Coronary artery (tissue), 2 donors: ENCODE measurements at places on chromosomes 7 and 10.

- no peak for DNase-seq
Measured at GRCh38 chr10:65358565-65358964, 1567.3 kb upstream of the LRRTM3 start.

DNA sequence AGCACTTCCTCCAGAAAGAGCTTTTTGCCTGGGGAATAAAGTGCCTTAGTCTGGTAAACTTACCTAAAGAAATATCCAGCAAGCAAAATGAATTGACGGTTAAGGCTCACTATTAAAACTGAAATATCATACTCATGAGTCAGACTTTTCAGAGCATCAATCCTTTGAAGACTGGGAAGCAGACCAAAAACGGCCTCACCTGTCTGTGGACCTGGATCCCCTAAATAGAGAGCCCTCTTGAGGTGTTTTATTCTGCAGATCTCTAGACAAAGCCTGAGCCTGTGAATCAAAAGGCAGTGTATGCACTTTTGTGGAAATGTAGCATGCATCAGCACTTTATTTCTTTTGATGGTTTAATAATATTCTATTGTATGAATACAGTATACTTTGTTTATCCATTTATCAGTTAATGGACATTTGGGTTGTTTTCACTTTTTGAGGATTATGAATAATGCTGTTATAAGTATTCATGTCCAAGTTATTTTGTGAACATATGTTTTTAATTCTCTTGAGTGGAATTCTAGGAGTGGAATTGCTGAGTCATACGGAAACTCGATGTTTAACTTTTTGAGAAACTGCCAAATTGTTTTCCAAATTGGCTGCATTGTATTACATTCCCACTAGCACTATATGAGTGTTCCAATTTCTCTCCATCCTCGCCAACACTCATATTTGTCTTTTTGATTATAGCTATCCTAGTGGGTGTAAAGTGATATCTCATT lies 449.0 kb upstream of the IGFBP3 start:
- DNase-seq, result no peak

DNA sequence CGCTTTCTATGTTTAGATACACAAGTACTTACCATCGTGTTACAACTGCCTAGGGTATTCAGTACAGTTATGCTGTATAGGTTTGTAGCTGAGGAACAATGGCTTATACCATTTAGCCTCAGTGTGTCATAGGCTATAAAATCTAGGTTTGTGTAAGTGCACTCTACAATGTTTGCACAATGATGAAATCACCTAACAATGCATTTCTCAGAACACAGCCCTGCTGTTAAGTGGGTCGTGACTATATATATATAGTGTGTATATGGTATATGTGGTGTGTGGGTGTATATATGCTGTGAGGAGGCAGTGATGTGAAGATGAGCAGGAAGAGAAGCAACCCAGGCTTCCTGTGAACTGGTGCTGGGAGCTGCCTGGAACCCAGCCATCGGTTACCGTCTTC lies 65.6 kb upstream of the MKI67 start:
- DNase-seq, result no peak

- DNase-seq, result peak; percentile 85
Measured at GRCh38 chr10:29804025-29804852, 169.5 kb upstream of the SVIL start.

- DNase-seq, result no peak
Measured at GRCh38 chr10:1229116-1229515, 172.9 kb downstream of the WDR37 start.

- no peak for DNase-seq
Measured at GRCh38 chr10:125565046-125565445, 117.9 kb downstream of the TEX36 start.

- no peak for DNase-seq
Measured at GRCh38 chr7:20647908-20648776, 32.7 kb downstream of the ABCB5 start.

DNA sequence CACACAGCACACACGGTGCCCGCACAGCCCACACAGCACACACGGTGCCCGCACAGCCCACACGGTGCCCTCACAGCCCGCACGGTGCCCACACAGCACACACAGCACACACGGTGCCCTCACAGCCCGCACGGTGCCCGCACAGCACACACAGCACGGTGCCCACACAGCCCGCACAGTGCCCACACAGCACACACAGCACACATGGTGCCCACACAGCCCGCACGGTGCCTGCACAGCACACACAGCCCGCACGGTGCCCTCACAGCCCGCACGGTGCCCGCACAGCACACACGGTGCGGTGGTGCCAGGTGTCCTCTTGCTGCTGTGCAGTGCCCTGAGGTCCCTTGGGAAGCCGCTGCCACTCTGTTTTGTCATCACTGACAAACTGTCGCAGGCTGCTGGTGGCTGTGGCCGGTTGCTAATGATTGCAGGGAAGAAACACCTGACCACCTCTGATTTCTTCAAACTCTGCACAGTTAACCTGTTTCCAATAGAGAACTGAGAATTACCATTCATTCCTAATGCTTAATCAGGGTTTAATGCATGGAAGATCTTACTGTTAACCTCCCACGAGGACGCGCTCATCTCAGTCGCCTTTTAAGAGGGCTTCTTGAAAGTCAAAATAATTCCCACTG lies 66.9 kb downstream of the GLRX3 start:
- DNase-seq, result no peak

DNA sequence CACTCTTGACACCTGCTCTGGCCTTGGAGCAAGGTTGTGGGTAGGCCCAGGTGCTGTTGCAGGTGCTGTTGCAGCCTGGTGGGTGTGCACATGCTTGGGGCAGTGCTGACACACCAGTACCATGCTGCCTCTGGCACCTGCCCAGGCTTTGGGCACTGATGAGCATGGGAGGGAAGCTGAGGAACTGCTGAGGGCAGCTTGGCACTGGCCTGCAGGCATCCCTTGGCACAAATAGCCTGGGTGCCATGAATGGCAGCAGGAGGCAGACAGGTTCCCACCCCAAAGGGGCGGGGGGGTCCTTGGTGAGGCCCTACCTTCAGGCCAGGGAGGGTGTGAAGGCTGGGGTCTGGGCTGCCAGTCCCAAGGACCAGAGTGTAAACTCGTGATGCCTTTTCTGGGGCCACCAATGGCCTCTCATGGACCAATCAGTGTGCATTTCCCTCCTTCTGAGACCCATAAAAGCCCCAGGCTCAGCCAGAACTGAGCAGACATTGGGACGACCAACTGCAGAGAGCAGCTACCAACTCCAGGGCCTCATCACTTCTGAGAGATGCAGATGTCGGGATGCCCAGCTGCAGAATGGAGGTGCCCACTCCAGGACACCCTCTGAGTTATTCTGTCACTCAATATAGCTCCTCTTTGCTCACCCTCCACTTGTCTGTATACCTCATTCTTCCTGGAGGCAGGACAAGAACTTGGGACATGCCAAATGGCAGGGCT lies 547.4 kb downstream of the ZWINT start:
- no peak for DNase-seq

DNA sequence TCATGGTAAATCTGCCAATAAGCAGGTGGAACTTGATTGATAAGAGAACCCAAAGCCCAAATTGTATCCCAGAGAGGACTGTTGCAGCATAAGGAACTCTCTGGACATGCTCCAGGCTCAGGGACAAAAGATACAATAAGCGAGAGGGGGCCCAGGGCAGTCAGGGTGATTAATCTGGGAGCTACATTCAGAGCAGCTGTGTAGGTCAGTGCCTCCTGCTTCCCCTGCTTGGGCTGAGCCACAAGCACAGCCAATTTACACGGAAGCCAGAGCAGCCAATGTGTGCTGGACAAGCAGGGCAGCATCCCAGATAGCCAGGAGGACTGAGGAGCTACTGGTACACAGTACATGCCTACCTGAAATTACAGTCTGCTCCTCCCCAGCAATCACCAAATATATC lies 24.2 kb downstream of the MYPN start:
- DNase-seq, result no peak

DNA sequence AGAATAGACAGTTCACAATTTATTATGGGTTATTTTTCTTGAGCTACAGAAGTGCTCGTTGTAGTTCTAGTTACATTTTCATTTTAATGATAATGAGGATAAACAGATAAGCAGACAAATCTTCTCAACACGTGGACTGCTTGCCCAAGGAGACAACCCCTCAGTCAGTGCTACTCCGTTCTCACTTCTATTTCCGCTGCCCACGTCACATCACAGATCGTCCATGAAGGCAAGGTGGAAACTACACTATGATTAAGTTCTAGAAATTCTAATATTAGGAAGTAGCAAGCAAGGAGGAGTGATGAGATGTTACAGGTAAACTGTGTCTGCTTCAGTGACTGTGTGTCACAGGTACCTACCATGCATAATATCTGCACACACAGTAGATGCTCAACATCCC lies 210.5 kb downstream of the CHCHD3 start:
- DNase-seq, result no peak

- DNase-seq, result no peak
Measured at GRCh38 chr7:110317541-110318265, 773.2 kb upstream of the LRRN3 start.

- no peak for DNase-seq
Measured at GRCh38 chr10:114256822-114257221, 17.8 kb downstream of the VWA2 start.

GRCh38 chr10:96632974-96633710 lies 46.3 kb upstream of the TM9SF3 start:
- no peak for DNase-seq

DNA sequence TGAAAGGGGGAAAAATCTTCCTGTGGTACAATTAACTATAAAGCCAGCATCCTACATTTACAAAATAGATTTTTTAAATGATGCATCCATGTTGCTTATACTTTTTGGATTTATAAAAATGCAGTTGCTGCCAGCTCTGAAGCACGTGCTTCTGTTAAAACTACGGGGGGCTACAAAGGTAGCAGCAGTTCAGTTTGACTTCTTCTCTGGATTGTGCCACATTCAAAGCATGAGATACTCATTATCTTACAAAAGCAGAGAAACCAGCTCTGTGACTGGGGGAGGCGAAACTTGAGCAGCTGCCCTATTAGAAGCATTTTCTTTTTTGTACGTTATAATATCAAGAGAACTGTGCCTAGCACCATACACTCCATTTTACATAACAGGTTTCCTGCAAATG lies 31.1 kb downstream of the NEUROD6 start:
- no peak for DNase-seq

DNA sequence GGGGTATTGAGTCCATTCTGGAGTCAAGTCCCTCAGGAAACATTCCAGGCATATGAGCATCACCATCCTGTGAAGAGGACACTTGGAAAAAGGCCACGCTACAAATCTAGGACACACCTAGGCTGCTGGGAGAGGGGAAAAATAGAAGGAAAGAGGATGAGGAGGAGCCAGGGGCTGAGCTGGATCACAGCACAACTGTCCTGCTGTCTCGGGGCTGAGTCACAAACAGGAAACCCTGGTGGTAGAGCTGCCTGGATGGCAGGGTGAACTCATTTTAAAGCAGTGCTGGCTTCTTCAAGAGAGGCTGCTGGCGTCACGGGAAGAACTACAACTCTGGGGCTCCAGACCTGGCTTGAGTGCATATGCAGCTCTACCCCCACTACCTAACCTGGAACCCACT lies 151.5 kb downstream of the RNF216 start:
- no peak for DNase-seq

DNA sequence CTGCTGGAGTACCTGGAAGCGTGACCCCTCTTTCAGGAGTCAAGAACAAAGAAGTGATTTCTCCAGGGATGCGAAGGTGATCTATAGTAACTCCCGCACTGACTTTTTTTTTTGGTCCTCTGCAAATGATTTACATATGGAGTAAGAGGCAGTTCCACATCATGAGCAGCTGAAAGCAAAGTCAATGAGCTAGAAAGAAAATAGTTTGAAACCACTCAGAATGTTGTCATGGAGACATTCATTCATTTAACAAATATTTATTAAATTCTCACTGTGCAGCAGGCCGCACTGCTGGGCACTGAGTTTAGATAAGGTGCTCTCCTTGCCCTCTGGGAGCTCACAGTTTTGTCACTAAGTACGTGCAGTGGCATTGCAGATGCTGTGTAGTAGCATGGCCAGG lies 206.7 kb downstream of the CAMK1D start:
- no peak for DNase-seq

DNA sequence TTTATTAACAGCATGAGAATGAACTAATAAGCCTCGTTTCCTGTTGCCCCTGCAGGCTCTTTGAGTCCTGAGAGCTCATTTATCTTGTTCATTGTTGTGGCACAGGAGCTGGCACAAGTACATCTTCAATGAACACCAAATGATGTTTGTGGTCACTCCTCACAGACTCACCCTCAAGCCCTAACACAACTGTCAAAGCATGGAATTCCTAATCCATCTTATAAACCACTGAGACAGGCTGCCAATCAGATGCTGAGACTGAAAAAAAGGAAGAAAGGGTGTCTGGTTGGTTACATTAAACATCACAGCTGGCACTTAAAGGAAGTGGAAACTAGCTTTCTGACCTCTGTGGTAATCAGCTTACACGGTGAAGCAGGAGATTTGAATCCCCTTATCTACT lies 7.7 kb upstream of the CCDC172 start:
- no peak for DNase-seq

DNA sequence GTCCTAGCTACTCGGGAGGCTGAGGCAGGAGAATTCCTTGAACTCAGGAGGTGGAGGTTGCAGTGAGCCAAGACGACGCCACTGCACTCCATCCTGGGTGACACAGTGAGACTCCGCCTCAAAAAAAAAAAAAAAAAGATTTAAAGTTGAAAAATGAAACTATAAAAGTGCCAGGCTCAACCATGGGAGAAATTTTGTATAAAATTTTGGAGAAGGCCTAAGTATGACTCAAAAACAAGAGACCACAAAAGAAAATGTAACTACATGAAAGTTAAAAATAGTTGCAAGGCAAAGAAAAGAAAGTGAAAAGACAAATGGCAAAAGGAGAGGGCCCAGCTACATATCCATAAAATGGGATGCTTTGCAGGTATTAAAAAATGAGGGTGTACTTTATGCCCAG lies 104.1 kb downstream of the ARHGAP22 start:
- DNase-seq, result no peak
